ENCODE measurements at places on chromosomes 16 and 17. TPM values are rescaled to one million over a fixed set of nuclear protein-coding genes. Genes with fewer than 3 reads are reported as not detected.

ITGB3 gene
- 38.2 TPM for total RNA-seq

ST6GALNAC1 gene
- total RNA-seq = 0.81 TPM

FOXO3B gene
- 8.9 TPM for total RNA-seq

FOXN1 gene
- not detected for total RNA-seq

BCL6B gene
- 2.6 TPM for total RNA-seq

NMRAL1 gene
- 24.8 TPM for total RNA-seq

DHRS7C gene
- not detected for total RNA-seq

KRTAP9-8 gene
- not detected for total RNA-seq

TPSG1 gene
- total RNA-seq = not detected

FOXF1 gene
- 50.0 TPM for total RNA-seq

ACSM2B gene
- not detected for total RNA-seq

MEOX1 gene
- 2.5 TPM for total RNA-seq

OR2C1 gene
- 0.49 TPM for total RNA-seq

KCNJ16 gene
- total RNA-seq = 0.28 TPM

TBX21 gene
- not detected for total RNA-seq

PABPN1L gene
- total RNA-seq = not detected

TP53TG3E gene
- not detected for total RNA-seq

CBX1 gene
- total RNA-seq = 29.1 TPM

TSPOAP1 gene
- 14.6 TPM for total RNA-seq

HBA2 gene
- total RNA-seq = not detected

EIF3CL gene
- 111 TPM for total RNA-seq

KNOP1 gene
- 6.9 TPM for total RNA-seq

CES3 gene
- 0.55 TPM for total RNA-seq

GGT6 gene
- not detected for total RNA-seq

FLII gene
- 233 TPM for total RNA-seq

KREMEN2 gene
- not detected for total RNA-seq

Data from sigmoid colon (tissue), 7 donors.